ENCODE measurements at places on chromosomes 5 and 9.

DNA sequence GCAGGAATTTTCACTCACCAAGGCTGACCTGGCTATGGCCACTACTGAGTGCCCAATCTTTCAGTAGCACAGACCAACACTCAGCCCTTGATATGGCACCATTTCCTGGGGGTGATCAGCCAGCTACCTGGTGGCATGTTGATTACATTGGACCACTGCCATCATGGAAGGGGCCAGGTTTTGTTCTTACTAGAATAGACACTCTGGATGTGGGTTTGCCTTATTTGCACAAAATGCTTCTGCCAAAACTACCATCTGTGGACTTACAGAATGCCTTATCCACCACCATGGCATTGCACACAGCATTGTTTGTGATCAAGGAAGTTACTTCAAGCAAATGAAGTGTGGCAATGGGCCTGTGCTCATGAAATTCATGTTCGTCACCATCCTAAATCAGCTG, 69.7 kb upstream of the SH3GL2 start:
- DNase-seq = no peak

- DNase-seq = no peak
Measured at GRCh38 chr5:61394078-61394704, 62.1 kb downstream of the ZSWIM6 start.

DNA sequence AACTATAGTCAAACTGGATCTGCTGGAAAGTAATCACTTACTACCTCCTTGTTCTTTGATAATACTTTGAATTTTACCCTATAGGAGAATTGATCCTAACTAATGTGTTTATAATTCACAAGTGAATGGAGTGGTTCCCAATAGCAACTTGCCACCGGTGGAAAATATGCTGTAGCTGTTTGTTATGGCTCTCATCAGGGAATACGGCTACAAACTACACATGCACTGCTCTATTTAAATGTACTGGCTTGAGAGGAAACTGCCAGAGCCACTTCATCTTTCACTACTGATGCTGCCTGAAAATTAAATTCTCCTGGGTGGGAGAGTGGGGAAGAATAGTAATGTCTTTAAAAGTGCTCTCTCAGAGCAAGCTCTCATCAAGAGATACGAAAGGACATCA, 448.5 kb upstream of the GRAMD2B start:
- no peak for DNase-seq

DNA sequence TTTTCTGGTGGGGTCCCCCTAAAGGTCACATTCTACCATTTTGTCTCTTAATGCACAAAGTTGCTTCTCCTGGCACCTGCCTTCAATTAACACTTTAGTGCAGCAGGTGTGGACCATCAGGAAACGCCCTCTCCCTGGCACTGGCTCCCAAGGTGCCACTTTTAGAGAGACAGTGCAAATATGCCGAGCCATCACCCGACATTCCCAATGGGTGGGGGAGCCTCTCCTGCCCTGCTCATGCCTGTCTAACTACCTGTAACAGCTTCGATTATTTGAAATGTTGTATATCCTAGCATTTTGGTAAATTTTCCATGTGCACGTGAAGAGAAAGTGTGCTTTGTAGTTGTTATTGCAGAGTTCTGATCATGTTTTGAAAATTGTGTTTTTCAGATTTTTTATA, 13.2 kb upstream of the LRRC14B start:
- DNase-seq = no peak

DNA sequence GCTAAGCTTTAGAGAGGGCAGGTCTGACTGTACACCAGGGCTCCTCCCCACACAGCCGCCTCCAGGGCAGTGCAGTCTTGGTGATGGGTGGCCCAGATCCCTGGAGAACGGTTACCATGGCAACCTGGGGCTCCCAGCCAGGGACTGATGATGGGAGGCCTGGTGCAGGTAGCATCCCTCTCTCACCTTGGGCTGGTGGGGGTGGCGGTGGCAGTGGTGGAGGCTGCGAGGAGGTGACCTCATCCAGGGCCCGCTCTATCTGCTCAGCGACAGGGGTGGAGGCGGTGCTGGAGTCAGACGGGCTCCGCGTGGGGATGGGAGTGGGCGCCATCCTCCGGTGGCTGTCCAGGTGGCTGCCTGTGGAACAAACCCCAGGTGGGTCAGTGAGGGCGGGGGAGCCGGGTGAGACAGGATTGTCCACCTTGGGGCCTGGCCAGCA, 12.3 kb downstream of the PRR7 start:
- no peak for DNase-seq

DNA sequence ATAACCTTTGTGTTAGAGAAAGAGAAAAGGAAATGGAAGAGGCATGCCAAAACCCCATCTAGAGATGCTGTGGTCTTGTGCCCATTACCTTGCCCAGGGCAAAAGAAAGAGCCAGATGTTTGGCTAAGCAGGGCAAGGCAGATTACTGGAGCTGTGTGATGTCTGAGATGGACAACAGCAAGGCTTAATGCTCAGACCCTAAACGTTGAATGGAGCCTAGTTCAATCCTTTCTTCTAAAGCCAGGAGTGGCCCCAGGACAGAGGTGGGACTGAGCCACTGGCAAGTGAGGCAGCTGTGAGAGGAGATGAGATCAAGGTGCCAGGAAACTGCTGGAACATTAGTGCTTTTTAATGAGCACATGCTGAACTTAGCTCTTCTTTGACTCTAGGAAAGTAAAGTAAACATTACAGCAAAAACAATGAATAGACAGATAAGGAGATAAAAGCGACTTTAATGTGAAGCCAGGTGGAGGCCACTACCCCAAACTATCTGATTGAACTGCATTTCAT, 143.0 kb upstream of the EGFLAM start:
- DNase-seq = no peak

Measured in GM19239 (cell line).